ENCODE measurements at places on chromosomes 3 and 15.

DNA sequence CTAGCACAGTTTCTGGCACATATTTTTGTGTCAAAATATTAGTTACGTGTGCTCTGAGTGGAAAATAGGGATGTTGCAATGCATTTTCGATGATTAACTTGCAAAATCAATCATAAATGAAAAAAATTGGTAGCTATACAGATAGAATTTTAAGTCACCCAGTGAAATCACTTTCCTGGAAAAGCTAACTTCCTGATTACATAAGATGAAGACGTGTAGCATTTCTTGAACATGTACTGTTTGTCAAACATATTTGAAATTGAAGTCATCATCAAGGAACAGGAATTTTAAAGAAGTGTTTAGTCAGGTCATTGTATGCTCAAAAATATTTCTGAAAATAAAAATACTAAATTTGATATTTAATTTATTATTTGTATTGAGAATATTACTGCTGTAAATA, 977.7 kb downstream of the PLOD2 start:
- no peak for DNase-seq

- DNase-seq: no peak
Measured at GRCh38 chr3:27649277-27649676, 72.8 kb downstream of the EOMES start.

DNA sequence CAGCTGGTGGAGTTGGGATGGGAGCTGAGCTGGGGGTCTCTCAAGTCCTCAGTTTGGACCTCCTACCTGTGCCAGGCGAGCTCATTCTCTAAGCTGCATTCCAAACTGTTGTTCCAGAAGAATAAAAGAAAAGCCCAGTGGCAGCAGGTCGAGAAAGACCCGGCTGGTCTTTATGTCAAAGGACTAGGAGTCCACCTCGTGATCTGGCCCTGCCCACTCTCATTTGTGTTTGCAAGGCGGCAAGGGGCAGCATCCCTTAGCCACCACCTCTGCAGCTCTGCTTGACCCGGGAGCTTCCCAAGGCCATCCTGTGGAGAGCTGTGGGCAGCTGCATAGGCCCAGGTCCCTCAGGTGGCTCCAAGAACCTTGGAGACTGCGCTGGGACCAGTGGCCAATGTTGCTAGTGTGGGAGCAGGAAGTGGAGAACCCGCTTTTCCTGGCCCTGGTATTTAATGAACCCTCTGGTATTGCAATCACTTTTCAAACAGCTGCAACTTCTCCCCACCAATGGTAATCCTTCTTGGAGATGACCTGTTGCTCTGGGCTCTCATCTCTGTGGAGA, 30.9 kb downstream of the KY start:
- no peak for DNase-seq

DNA sequence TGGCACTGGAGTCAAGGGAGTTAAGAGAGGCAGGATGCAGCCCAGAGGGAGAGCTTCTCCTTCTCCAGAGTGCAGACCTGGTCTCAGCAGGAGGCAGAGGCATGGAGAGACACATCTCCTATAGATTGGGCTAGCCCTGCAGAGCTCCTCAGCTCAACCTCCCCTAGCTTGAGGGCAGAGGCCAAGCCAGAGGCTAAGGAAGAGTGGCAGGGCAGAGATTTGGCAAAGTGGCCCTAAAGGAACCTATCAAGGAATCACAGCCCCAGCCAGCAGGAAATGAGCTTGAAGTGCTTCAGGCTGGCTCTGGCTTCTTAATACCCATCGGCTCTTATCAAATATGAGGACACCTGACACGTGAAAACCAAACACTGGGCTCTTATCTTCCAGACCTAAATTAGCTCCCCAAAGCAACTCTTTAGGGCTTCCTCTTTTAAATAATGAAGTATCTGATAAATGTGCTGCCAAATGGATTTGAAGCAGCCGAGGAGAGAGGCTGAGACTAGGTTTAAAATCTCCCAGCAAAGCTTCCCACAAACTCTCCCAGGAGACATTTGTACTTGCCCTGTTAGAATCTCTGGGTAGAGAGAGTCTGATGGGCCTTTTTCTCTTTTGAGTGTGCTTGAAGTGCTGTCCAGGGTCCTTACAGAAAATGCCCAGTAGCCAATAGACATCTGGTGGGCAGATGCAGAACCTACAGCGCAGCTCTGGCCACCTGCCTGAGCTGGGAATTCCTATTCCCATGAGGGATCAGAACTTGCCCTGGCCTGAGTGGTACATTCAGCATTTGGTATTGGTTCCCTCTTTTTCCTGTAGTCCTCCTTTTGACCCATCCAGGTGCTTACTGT, 271.4 kb downstream of the CLSTN2 start:
- no peak for DNase-seq

DNA sequence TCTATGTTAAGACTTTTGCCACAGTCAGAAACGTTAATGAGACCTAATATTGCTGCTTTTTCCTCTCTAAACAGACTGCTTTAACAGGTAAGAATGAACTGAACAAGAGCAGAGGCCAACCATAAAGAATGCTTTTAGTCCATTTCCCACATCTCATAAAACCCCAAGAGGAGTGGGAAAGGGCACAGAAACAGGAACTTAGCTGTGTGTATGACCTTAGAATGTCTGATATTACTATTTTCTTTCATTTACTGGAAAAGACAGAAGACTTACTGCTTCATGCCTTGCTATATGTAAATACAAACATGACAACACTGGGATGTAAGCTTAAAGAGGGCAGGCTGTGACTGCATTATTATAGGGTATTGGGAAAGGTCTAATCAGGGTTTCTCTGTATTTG, 115.0 kb downstream of the ISL2 start:
- DNase-seq: no peak

DNA sequence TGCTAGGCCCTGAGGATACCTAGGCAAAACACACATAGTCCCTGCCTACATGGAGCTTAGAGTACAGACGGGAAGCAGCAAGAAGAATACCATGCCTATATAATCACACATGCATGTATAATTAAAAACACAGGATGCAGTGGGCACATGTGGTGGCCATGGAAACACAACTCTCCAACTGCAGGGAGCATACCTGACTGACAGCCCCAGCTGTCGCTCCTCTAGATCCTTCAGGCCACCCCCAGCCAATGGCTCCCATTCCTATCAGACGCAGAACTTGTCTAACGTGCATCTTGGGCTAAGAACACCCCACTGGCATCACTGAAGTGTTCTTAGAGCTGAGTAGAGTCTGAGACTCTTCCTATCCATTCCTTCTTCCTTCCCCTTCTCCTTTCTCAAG, 125.5 kb upstream of the FRMD4B start:
- no peak for DNase-seq

GRCh38 chr15:80873366-80873952, 94.3 kb downstream of the CEMIP start:
- no peak for DNase-seq

- no peak for DNase-seq
Measured at GRCh38 chr3:31361371-31362273, 171.1 kb upstream of the STT3B start.

GRCh38 chr15:41772720-41773331, 1.5 kb upstream of the MAPKBP1 start:
- DNase-seq: no peak

DNA sequence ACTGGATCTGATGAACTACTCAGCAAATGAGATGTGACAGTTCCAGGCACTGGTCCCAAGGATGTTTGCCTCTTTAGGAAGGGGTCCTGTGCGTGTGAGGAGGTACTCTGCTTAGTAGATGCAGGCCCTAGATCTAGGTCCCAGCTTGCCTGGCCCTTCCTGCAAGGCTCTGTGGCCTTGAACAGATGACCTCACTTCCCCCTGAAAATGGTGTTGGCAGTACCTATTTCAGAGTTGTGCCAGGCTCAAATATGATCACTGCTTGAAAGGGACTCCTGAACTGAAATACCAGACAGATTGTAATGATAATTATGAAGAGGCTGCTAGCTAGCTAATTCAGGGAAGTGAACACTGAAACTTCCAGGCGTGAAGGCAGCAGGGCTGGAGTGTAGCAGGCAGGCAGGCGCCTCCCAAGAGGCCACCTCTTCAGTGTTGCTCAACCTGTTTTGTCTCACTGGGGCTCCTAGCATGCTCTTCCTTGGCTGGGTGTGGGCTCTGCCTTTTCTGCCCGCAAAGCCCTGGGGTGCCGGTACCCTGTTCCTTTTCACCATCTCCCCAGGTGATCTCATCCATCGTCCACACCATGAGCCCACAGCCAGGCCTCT, 24.1 kb upstream of the CPNE9 start:
- no peak for DNase-seq

- no peak for DNase-seq
Measured at GRCh38 chr3:14418296-14419250, 16.2 kb downstream of the SLC6A6 start.

- no peak for DNase-seq
Measured at GRCh38 chr3:198112031-198112430, 152.0 kb downstream of the LMLN start.

- DNase-seq: no peak
Measured at GRCh38 chr3:66907136-66907535, 91.0 kb upstream of the KBTBD8 start.

DNA sequence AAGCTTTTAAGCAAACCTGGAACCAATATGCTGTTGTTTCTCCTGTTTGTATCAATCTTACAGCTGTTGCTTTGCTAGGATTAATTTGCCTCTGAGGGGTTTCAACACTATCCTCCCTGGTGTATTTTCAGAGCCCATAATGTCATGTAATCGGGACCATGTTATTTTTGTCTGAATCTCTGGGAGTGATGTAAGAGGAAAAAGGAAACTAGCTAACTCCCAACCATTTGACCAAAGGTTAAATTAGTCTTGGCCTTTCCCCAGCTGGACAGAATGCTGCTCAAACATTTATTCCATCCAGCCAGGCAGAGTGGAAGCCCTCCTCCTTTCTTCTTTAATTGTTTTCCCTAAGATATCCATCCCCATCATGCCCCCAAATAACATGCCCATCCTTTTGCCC, 142.2 kb downstream of the ALDH1A2 start:
- no peak for DNase-seq

DNA sequence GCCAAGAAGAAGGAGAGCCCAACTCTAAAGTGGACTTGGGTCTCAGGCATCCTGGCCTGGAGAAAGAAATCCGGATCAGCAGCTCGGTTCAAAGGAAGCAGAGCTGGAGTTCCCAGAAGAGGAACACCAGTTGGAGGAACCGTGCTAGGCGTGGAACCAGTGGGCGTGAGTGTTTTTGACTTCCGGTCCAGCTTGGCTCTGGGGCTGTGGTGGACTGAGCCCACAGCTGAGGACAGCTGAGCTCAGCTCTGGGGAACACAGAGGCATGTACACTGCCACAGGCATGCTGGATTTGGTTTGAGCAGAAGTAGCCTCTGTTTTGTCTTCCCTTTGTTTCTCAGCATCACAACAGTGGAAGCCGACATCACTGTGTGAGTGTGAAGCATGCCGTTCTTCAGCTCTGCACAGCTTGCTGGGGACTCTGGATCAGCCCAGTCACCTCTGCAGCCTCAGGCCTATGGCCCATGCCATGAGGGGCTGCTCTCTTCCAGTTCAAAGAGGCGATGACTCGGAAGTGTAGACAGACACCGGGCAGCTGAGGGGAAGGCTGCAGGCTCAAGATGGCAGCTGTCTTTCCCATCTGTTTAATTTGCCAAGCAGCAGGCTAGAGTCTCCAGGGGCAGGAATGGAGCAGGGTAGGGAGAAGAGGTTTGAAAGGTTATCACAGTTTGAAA, 185.8 kb upstream of the UBE3A start:
- DNase-seq: no peak

- no peak for DNase-seq
Measured at GRCh38 chr15:64532521-64533315, 72.3 kb downstream of the ZNF609 start.

- DNase-seq: no peak
Measured at GRCh38 chr15:63944681-63944955, 101.7 kb downstream of the DAPK2 start.

GRCh38 chr3:42830437-42831320, 21.4 kb downstream of the ACKR2 start:
- peak; percentile 28 for DNase-seq

Measured in NCI-H2081 treated with DMSO at 0.1 percent for 48 hours (cell line).